Stomach (tissue), 19 donors: ENCODE measurements at places on chromosomes 5 and 9. TPM values are rescaled to one million over a fixed set of nuclear protein-coding genes. Genes with fewer than 3 reads are reported as not detected.

The LTC4S gene
- 3.3 TPM for polyA plus RNA-seq

The PDE6A gene
- polyA plus RNA-seq: 0.80 TPM

The FBLL1 gene
- 0.46 TPM for polyA plus RNA-seq

The TMEM171 gene
- 6.7 TPM for polyA plus RNA-seq

The SKP2 gene
- 2.9 TPM for polyA plus RNA-seq

DNA sequence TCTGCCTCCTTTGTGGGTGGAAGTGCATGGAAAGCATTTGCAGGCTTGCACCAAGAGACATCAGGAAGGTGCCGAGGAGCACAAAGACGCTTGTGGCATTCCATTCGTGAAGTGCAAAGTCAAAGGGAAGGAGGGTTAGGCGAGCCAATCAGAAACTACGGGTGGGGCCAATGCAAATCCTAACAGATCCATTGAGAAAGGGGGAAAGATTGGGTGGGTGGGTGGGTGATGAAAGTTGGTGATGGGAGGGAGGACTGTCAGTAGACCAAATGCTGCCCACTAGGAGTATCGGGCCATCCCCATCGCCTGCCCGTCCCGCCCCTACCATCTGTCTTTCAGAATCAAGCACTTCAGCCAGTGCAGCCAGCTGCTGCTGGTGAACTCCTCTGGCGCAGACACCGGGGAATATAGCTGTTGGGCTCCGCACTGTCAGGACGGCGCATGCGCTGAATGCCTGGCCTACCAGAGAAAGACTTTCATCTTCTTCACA lies 17.1 kb upstream of the ANXA6 start:
- peaks cover 3% of the 10 kb centered on the region for H3K36me3 ChIP-seq
- DNase-seq: peak; percentile 40
- no peaks in the 10 kb centered on the region for H3K4me1 ChIP-seq
- H3K27me3 ChIP-seq: no peaks in the 10 kb centered on the region
- no peak overlapping the region for H3K27ac ChIP-seq
- H3K4me3 ChIP-seq: peak overlapping the region; percentile 12

DNA sequence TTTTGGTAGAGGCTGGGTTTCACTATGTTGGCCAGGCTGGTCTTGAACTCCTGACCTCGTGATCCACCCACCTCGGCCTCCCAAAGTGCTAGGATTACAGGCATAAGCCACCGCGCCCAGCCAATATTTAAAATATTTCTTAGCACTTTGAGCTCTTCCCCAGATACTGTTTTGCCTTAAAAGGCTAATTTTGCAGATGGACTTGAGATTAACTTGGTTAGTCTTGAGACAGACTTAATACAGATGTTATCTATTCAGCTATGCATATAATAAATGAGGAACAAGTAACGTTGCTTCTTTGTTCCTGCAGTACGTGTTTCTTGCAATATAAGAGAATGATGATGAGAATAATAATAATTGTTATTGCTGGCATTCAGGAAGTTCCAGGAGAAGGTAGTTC lies 56.3 kb downstream of the PCSK5 start:
- no peaks in the 10 kb centered on the region for H3K4me1 ChIP-seq
- no peaks in the 10 kb centered on the region for H3K27me3 ChIP-seq
- H3K4me3 ChIP-seq: no peak overlapping the region
- no peak for DNase-seq
- no peak overlapping the region for H3K27ac ChIP-seq

DNA sequence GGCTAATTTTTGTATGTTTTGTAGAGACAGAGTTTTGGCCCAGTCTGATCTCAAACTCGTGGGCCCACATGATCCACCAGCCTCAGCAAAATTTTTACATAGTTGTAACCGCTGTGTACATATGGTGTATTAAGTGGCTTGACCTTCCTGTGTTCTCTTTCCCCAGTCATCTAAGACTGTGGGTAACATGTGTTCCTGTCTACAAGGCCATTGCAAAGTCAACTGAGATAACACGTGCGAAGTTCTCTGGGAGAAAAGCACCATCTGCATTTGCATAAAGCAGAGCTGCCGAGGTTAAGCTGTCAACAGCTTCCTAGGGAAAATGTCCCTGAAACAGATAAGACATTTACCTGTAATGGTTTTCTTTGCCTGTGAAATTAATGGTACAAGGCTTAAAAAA lies 273.7 kb downstream of the FANCC start:
- H3K36me3 ChIP-seq: peaks cover 7% of the 10 kb centered on the region
- no peak for DNase-seq
- no peaks in the 10 kb centered on the region for H3K27me3 ChIP-seq
- H3K4me1 ChIP-seq: peaks cover 55% of the 10 kb centered on the region
- no peak overlapping the region for H3K4me3 ChIP-seq

DNA sequence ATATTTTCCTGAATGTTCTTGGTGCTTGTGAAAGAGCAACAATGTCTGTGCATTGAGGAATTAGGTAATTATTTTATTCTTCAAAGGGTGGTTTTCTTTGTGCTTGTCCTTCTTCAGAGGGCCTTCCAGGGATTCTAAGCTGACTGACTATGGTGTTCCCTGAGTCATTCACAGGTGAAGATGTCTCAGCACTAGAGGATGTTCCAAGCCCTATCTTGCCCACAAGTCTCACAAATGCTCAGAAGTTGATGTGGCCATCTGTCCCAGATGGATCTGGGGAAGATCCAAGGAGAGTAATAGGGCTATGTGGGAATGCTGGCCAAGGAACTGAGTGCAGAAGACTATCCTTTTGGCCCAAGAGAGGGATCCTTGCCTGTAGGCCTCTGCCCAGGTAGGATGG lies 120.9 kb downstream of the ADAMTSL1 start:
- H3K4me3 ChIP-seq: no peak overlapping the region
- H3K27ac ChIP-seq: no peak overlapping the region
- no peak for DNase-seq
- H3K36me3 ChIP-seq: peaks cover 4% of the 10 kb centered on the region

DNA sequence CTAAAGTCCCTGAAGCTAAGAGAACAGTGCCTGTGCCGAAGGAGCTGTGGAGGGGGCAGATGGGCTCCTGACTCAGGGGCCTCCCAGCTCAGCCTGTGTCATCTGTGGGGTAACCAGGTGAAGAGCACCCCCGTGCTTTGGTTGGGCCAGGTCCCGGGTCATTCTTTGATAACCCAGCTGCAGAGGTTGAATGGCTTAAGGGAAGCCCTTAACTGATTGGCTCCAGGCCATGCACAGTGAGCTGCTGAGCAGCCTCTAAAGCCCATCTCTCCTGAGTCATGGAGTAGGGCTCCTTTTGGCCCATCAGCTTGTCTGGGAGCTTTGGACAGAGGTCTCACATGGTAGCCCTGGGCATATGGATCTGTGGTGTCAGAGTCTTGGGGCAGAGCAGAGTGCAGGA lies 28.7 kb downstream of the COL27A1 start:
- H3K27ac ChIP-seq: no peak overlapping the region
- DNase-seq: no peak
- H3K4me1 ChIP-seq: peaks cover 25% of the 10 kb centered on the region
- no peaks in the 10 kb centered on the region for H3K36me3 ChIP-seq
- no peak overlapping the region for H3K4me3 ChIP-seq

GRCh38 chr5:8396756-8397155 lies 527.8 kb downstream of the MTRR start:
- H3K4me3 ChIP-seq: no peak overlapping the region
- H3K27ac ChIP-seq: no peak overlapping the region
- no peaks in the 10 kb centered on the region for H3K4me1 ChIP-seq
- H3K27me3 ChIP-seq: no peaks in the 10 kb centered on the region
- no peak for DNase-seq

DNA sequence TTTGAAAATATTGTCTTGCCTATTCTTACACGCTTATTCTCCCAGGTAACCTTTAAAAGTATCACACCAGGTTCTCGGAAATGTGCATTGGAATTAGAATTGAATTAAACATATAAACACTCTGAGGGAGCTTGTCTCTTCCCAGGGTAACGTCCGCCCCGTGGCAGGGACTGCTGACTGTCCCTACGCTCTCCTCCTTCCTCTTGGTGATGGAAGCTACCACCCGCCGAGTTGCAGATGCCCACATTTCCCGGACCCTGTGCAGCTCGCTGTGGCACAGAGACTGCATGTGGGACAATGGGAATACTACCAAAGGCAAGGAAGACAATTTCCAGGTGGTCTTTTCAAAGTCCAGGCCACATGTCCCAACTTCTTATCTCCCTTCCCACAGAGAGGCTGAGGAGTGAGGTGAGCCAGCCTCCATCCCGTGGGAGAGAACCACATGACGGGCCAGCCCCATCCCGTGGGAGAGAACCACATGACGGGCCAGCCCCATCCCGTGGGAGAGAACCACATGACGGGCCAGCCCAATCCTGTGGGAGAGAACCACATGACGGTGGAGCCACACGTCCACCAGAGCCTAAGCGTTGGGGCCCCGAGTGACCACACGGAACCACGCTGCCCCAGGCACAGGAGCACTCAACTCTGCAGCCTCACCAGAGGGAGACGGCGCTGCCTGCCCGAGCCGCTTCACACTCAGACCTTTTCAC lies 249.4 kb upstream of the IRX1 start:
- H3K36me3 ChIP-seq: no peaks in the 10 kb centered on the region
- no peak overlapping the region for H3K4me3 ChIP-seq
- H3K27me3 ChIP-seq: no peaks in the 10 kb centered on the region
- DNase-seq: no peak

GRCh38 chr9:69168709-69169217 lies 5.3 kb upstream of the TJP2 start:
- no peak for DNase-seq
- H3K27ac ChIP-seq: no peak overlapping the region
- H3K4me3 ChIP-seq: no peak overlapping the region
- H3K4me1 ChIP-seq: peaks cover 15% of the 10 kb centered on the region
- peaks cover under 1% of the 10 kb centered on the region for H3K27me3 ChIP-seq

DNA sequence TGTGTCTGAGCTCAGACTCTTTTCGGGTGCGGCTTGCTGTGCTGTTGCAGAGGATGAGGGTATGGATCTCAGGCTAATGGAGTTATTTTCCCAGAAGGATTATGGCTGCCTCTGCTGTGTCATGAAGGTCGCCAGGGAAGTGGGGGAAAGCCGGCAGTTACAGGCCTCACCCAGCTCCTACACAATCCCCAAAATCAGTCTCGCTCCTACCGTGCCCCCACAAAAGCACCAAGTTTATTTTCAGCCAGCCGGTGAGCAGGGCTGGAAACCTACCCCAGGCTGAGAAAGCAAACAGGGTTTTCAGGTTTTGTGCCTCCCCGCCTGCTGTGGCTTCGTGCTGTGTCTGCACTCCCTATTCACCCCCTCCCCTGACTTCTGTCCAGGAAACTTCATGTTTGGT lies 113.3 kb downstream of the SLC24A2 start:
- H3K27ac ChIP-seq: no peak overlapping the region
- no peak for DNase-seq
- no peaks in the 10 kb centered on the region for H3K36me3 ChIP-seq

DNA sequence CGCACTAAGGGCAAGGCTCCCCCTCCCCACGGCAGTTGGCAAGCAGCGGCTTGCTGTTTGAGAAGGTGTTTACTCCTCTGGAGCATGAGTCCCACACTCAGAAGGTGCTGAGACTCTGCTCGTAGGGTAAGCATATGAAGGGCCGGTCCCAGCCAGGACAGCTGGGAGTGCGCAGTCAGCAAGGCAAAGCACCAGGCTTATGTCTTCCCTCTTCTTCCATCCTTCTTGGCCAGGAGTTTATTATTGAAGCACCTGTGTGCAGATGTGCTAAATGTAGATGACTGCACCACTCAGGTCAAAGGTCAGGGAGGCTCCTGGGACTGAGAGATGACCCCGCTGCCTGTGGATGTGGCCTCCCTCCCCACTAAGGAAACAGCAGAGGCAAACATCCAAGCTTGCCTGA lies 27.0 kb upstream of the CDKN2AIPNL start:
- peak overlapping the region; percentile 11 for H3K27ac ChIP-seq
- H3K4me3 ChIP-seq: no peak overlapping the region
- DNase-seq: no peak

- no peak overlapping the region for H3K4me3 ChIP-seq
- no peak overlapping the region for H3K27ac ChIP-seq
- no peaks in the 10 kb centered on the region for H3K36me3 ChIP-seq
- no peaks in the 10 kb centered on the region for H3K4me1 ChIP-seq
Measured at GRCh38 chr9:131769361-131769760, 29.5 kb upstream of the RAPGEF1 start.

- no peaks in the 10 kb centered on the region for H3K36me3 ChIP-seq
- no peak for DNase-seq
- no peak overlapping the region for H3K27ac ChIP-seq
- no peak overlapping the region for H3K4me3 ChIP-seq
Measured at GRCh38 chr5:5969942-5970483, 408.3 kb downstream of the MED10 start.

DNA sequence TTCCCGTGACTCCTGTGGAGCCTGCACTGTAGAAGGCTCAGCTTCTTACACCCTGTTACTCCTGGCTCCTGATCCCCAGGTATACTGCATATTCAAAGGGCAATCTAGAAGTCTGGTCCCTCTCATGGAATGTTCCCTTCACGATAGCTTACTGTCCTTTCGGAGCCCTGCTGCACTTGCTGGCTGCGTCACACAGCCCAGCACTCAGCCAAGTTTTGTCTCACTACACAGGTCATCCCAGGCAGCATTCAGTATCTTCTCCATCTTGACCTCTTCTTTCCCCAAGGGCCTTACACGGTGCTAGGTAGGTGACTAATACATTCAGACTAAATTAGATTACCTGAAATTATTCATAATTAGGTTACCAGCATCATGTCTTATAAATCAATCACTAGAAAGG lies 123.7 kb downstream of the WDR41 start:
- H3K36me3 ChIP-seq: no peaks in the 10 kb centered on the region
- no peak overlapping the region for H3K27ac ChIP-seq
- DNase-seq: no peak
- no peaks in the 10 kb centered on the region for H3K4me1 ChIP-seq

DNA sequence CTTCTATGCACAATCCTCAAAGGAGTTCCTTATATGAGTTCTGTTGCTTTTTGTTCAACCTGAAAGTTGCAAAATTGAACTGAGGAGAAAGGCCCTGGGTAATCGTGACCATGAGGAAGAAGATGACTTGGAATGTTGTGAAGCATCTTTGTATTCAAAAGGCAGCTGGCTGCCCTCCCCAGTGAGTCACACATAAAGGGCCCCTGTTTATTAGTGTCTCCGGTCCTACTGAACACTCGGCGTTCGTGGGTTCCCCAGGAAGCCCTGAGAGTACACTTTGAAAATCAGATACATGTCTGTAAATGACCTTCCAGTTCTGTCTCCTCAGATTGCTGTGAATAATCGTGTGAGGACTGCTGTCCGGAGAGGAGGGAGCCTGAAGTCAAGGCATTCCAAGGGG lies 73.6 kb downstream of the C9orf153 start:
- H3K27ac ChIP-seq: no peak overlapping the region
- no peaks in the 10 kb centered on the region for H3K27me3 ChIP-seq
- H3K4me3 ChIP-seq: no peak overlapping the region
- H3K4me1 ChIP-seq: no peaks in the 10 kb centered on the region

DNA sequence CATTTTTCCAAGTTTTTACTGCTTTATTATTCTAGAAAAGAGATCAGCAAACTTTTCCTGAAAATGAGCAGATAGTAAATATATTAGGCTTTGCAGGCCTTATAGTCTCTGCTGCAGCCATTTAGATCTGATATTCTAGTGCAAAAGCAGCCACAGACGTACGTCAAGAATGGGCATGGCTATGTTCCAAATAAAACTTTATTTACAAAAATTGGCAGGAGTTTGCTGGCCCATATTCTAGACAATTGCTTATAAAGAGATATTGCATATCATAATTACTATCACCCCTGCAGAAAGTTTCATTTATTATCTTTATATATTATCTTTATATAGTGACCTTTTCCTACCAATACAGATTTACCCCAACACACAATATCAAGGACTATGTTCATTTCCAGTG lies 161.9 kb upstream of the ACOT12 start:
- no peaks in the 10 kb centered on the region for H3K27me3 ChIP-seq
- H3K4me1 ChIP-seq: peaks cover 4% of the 10 kb centered on the region
- no peak overlapping the region for H3K27ac ChIP-seq
- no peak overlapping the region for H3K4me3 ChIP-seq
- H3K36me3 ChIP-seq: no peaks in the 10 kb centered on the region

GRCh38 chr5:3417376-3417943 lies 178.2 kb upstream of the IRX1 start:
- no peak overlapping the region for H3K27ac ChIP-seq
- no peaks in the 10 kb centered on the region for H3K36me3 ChIP-seq
- no peaks in the 10 kb centered on the region for H3K4me1 ChIP-seq
- DNase-seq: no peak
